Cortex of kidney (tissue), 1 donor: ENCODE measurements at places on chromosomes 7 and 10.

- no peak for DNase-seq
These were observed 106.4 kb downstream of the ELMO1 start for GRCh38 chr7:37342176-37342687.

- no peak for DNase-seq
These were observed 5.6 kb upstream of the WASL start for GRCh38 chr7:123754271-123754871.

- no peak for DNase-seq
These were observed 269.6 kb downstream of the ELFN1 start for GRCh38 chr7:1939434-1940401.

DNA sequence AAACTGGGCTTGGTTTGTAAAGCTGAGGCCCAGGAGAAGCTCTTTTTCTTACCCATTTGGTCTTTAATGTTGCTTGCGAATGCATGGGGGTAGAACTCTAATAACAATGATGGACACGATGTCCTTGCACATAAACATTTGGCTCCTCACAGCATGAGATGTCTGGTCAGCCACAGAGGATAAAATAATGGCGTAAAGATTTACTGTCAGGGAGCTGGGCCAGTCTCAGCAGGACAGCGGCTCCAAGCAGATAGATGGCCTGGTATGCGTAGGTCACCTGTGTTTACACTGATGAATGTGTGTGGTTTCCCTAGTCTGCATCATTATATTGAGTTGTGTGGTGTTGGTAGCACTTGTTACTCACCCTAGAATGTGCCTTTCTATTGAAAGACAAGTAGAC, 537.4 kb downstream of the CNTNAP2 start:
- no peak for DNase-seq

- DNase-seq: no peak
These were observed 27.8 kb downstream of the TMEM236 start for GRCh38 chr10:17779784-17780183.

GRCh38 chr7:119935418-119936025, 337.5 kb upstream of the KCND2 start:
- DNase-seq: no peak

- no peak for DNase-seq
These were observed 412.7 kb upstream of the SORCS1 start for GRCh38 chr10:107577221-107577620.

DNA sequence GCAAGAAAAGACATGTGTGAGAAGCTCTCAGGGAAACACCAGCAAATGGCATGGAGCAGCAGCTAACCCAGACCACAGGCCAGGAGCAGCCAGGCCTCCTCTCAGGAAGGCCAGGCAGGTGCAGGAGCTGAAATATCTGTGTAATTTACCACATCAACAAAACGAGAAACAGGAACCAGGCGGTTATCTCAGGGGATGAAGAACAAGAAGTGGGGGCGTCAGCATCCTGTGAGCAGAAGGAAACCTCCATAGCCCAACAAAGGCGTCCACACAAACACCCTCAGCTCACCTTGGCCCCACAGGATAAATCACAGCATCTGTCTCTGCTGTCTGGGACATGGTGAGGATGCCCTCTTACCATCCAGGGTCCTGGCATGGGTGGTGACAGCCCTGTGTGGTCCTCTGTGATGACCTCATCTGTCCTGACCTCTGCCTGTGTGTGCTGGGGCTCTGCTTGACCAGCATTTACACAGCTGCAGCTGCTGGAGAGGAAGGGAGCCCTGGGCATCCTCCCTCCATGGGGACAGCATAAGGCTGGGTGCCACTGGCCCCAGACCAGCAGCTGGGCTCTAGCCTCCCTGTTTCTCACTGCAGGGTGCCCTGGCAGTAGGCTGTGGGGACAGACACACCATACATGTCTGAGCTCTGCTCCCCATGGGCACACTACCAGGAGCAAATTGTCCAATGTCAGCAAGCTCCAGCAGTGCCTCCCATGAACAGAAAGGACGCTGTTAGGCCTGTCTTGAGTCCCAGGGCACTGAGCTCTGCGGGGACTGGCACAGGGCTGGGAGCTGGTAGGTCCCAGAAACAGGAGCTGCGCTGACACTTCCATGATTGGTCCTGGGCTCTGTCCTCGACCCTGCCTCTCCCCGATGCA, 34.6 kb downstream of the ANXA8 start:
- DNase-seq: no peak

DNA sequence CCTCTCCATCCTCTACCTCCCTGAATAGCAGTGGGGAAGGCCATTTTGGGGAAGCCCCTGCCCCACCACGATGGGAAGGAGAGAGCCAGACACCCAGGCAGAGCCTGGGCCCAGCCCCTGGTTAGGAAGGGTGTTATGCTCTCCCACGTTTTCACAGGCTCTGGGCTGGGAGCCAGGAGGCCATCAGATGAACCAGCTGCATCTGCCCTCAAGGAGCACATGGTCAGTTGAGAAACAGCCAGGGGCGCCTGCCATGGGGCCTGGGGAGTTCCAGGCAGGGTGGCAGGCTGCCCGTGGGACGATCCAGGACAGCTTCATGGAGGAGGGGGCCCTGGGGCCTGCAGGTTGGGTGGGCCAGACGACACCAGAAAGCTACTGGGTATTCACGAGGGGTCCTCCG, 47.5 kb downstream of the CAMK2B start:
- no peak for DNase-seq

DNA sequence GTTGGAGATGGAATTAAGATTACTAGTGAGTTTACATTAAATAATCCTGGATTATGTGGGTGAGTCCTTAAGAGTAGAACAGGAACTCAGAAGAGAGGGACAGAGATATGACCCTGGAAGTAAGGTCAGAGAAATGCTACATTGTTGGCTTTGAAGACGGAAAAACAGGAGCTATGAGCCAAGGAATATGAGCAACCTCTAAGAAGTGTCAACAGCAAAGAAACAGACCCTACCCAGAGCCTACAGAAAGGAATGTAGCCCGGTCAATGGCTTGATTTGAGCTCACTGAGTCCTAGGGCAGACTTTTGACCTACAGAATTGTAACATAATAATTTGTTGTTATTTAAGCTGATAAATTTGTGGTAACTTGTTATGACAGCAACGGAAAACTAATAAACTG, 304.9 kb downstream of the IPMK start:
- no peak for DNase-seq

- no peak for DNase-seq
These were observed 7.5 kb downstream of the STN1 start for GRCh38 chr10:103910442-103911012.

GRCh38 chr7:128906766-128907559, 3.5 kb downstream of the KCP start:
- DNase-seq: no peak

- DNase-seq: no peak
These were observed 1.8 kb downstream of the PGAM2 start for GRCh38 chr7:44063547-44063893.

DNA sequence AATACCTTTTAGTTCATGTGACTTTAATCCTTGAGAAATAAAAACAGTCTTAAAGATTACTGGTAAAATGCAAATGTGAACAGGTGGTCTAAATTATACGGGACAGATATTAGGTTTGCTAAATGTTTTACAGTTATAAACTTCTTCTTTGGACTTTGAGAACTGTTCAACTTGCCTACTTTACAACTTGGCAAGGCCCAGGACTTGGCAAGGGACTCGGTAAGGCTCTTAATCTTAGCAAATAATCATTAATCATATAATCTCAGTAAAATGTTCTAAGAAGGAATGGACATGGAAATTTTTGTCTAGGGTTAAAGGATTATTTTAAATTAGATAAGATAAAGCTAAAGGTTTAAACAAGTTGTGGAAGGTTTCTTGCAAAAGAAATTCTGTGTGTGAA, 4.8 kb upstream of the UBE2D4 start:
- no peak for DNase-seq

DNA sequence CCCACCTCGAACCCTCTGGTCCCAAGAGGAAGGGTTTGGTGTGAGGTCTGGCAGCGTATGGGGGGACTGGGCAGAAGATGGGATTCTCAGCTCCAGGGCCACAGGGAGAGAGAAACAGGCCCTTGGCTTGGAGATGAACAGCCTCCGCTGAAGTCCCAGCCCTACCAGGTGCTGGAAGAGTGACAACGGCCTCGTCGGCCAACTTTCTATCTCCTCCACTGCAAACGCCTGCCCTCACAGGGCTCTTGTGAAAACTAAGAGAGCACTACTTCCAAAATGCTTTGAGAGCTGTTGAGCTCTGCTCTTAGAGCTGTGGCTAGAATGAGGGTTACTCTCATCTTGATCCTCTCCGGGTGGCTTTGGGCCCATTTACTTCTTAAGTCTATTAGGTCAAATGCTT, 63.5 kb downstream of the AFAP1L2 start:
- no peak for DNase-seq

DNA sequence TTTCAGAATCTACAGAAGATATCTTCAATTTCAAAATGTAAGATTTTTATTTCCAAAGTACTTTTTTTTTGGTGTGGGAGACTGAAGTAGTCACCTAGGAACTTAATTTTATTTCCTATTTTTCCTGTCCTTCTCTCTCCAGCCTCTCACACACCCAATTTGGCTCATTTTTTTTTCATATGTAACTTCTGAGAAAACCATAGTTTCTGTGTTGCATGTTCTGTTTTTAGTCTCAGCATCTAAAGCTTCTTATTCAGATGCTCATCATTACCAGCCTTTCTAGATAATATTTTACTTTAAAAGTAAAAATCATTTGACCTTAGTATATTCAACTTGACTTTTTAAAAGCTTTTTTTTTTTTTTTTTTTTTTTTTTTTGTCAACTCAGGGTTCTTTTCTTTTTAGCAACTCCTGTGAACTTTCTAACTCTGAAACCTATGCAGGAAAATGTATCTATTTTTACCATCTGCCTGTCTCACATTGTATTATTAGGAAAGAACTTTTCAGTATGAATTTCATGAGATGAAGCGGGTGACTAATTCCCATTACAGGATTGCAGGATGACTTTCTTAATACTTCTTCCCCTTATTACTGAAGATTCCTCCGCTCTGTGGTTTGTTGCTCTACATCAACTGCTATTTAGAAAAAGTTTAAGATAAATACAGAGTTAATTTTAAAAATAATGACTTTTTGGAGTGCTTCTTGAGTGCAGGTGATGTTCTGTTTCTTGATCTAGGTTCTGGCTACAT, 73.6 kb upstream of the LSM8 start:
- no peak for DNase-seq

- DNase-seq: no peak
These were observed 205.0 kb downstream of the DIP2C start for GRCh38 chr10:484441-484924.

DNA sequence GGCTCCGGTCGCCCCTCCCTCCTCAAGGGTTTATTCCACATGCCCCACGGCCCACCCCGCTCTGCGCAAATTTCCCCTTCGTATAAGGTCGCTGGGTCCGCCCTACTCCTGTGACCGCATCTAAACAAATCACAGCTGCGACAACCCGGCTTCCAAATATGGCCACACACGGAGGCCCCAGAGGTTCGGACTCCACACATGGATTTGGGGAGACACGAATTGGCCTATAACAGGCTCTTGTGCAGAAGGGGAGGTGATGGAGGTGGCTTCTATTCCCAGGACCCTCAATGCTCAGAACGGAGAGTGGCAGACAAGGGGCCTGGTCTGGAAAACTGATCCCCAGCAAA, 90.1 kb downstream of the FOXL3 start:
- DNase-seq: no peak

GRCh38 chr10:46234026-46234425, 52.8 kb upstream of the ANTXRL start:
- no peak for DNase-seq

DNA sequence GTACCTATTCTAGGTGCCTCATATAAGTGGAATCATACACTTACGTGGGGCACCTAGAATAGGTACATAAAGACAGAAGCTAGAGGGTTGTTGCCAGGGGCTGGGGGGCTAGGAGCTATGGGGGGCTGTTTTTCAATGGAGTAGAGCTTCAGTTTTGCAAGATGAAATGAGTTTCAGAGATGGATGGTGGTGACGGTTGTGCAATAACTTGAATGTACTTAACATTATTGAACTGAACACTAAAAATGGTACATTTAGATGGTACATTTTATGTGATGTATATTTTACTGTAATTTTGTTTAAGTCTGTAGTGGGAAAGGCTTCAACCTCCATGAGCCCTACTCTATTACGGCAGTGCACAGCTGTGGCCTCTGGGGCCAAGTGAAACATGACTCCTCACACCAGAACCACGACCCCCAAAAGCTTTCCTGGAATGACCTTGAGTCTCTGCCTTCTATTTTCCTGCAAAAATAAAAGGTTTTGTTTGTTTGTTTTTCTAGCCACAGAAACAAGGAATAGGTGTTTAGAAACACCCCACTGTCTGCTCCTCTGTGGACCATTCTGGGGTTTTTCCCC, 147.3 kb upstream of the PLXNA4 start:
- no peak for DNase-seq

GRCh38 chr10:52779541-52780390, 7.2 kb upstream of the MBL2 start:
- no peak for DNase-seq

- no peak for DNase-seq
These were observed 1.7 kb downstream of the CACNA2D1 start for GRCh38 chr7:82441669-82442478.

DNA sequence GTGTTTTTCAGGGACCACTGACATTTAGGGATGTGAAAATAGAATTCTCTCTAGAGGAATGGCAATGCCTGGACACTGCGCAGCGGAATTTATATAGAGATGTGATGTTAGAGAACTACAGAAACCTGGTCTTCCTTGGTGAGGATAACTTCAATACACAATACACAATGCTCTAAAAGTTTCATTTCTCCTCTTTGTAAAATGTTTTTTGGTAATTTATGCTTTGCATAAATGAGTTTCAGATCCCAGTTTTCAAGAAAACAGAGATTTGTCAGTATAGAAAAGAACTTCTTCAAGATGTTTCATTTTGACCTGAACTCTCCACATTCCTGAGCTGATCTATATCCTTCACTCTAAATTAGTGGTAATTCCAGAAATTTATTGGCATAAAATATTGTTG, 14.2 kb downstream of the ZNF92 start:
- DNase-seq: no peak

GRCh38 chr7:129950191-129950932, 2.4 kb downstream of the UBE2H start:
- no peak for DNase-seq

GRCh38 chr7:55246171-55246570, 119.0 kb upstream of the LANCL2 start:
- DNase-seq: no peak
